Endothelial cell of umbilical vein (primary cell): ENCODE measurements at places on chromosomes 5 and 9. TPM values are rescaled to one million over a fixed set of nuclear protein-coding genes. Genes with fewer than 3 reads are reported as not detected.

GAS1 gene
- 0.06 and 0.10 TPM in 2 replicates for polyA plus RNA-seq

HRH2 gene
- not detected in 2 replicates for polyA plus RNA-seq

TARS1 gene
- 32.0 and 39.1 TPM in 2 replicates for polyA plus RNA-seq

NOP16 gene
- 31.1 and 41.1 TPM in 2 replicates for polyA plus RNA-seq

PCDHGA6 gene
- polyA plus RNA-seq = 2.6 and 2.7 TPM in 2 replicates

RAD1 gene
- 10.7 and 11.7 TPM in 2 replicates for polyA plus RNA-seq

FLT4 gene
- 44.4 and 50.9 TPM in 2 replicates for polyA plus RNA-seq

AIF1L gene
- polyA plus RNA-seq = 17.8 and 19.8 TPM in 2 replicates

FOXD4L5 gene
- not detected in 2 replicates for polyA plus RNA-seq
